Renal cortical epithelial cell (primary cell): ENCODE measurements at places on chromosomes 6 and 20.

DNA sequence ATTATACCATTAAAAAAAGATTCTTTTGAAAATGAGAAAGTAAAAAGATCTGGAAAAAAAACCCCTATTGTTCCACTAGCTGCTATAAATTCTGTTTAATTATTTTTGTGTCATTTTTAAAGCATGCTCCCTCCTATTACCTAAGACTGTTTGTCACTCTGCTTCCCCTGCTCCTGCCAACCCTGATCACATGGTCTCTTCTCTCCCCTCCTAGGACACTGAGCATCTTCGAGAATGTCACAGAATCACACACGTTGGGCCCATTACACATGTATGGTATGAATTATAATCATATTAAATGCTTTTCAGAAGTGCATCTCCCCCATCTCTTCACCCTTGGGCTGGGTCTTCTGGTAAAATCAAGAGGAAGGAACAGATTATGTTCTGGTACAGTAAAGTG is 6.2 kb downstream of the SNAP91 start:
- DNase-seq, result no peak

- no peak for DNase-seq
Observed at GRCh38 chr6:119171864-119172588, 93.6 kb upstream of the FAM184A start.

GRCh38 chr20:38856570-38856969 is 51.1 kb downstream of the PPP1R16B start:
- DNase-seq, result no peak

DNA sequence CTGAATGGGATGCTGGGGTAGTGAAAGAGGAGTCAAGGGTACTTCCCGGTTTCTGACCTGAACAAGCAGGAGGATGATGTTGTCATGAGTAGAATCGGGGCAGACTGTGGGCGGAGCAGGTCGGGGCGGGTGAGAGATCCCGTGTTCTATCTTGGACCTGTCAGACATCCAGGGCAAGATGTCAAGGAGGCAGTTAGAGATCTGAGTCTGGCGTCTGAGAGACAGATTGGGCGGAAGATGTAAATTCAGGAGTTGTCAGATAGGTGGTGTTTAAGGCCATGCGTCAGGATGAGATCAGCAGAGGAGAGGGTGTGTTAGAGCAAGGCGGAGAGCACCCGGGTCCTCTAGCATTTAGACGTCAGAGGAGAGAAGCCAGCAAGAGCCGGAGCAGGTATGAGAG is 115.5 kb downstream of the DLGAP4 start:
- no peak for DNase-seq

GRCh38 chr6:15672291-15672690 is 9.5 kb upstream of the DTNBP1 start:
- no peak for DNase-seq

DNA sequence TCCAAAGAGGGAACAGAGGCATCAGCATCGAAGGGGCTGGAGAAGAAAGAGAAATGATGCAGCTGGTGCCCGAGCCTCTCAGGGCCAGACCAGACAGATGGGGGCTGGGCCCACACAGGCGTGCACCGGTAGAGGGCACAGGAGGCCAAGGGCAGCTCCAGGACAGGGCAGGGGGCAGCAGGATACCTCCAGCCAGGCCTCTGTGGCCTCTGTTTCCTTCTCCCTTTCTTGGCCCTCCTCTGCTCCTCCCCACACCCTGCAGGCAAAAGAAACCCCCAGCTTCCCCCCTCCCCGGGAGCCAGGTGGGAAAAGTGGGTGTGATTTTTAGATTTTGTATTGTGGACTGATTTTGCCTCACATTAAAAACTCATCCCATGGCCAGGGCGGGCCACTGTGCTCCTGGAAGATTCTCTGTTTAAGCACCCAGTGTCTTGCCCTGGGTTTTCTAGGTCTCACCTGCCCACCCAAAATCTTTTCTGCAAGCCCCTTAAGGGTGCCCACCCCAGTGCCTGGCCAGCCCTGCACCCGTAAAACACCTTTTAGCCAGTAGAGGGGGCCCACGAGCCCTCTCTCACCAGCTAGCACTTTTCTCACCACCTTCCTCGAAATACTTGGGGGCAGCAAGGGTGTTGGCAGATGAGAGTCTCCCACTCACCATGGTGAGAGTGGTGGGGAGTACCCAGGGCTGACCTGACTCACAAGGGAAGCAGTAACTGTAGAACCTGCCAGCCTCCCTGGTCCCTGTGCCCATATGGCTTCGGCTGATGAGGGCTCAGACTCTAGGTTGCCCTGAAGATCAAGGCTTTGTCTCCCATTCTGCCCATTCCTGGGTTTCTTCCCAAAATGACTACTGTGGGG is 35.7 kb upstream of the ID1 start:
- no peak for DNase-seq

DNA sequence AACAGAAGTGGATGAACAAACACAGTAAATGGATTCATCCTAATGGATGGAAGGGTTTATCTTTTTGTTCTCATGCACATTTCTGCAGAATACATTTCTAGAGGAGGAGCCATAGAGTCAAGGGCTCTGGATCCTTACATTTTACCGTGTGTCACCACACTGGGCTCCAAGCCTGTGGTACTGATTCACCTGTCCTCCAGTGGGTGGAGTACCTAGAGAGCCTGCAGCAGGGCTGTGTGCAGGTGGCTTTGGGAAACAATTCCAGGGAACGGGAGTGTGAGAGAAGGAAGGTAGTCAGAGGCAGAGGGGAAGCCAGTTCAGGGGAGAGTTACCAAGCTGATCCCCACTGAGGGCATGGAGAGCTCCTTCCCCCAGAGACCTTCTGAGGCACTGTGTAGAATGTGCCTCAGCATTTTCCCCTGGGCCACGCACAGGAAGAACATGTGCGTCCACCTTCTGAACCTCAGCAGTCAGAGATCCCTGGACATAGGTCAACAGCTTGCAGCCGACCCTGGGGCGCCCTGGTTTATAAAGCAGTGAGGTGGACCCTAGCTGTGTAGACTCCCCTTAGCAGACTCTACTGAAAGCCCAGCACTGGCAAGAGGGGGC is 85.3 kb upstream of the SLC22A23 start:
- no peak for DNase-seq

DNA sequence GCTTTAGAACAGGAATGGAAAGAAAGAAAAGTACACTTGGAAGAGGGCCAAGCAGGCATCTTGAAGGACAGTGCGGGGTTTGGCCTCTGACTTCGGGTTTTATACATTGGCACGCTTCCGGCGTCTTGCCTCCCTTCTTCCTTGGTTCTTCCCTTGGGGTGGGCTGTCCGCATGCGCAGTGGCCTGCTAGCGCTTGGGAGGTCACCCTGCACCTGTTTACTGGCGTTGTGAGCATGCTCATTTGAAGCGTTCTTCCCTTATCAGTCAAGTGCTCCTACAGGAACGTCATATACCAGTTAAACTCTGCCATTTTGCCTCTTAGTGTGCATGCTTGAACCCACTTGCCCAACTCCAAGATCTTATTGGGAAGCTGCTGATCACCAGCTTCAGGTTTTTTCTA is 230.0 kb downstream of the TTLL2 start:
- DNase-seq, result no peak

DNA sequence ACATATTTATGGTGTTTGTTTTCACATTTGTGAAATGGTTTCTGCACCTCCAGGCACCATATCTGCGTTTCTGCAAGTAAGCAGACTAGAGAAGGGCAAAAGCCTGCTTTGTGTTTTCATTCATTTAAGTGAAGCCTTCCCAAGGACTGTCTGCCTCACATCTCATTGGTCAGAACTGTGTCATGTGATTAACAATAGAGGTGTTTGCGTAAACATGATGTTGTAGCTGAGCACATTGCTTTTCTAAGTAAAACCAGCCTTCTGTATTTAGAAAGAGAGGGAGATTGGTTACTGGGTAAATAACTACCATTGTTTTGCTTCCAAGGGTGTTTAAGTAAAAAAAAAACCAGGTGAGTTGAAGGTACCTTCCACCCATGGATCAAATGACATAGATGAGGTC is 39.7 kb downstream of the SH3BGRL2 start:
- no peak for DNase-seq

DNA sequence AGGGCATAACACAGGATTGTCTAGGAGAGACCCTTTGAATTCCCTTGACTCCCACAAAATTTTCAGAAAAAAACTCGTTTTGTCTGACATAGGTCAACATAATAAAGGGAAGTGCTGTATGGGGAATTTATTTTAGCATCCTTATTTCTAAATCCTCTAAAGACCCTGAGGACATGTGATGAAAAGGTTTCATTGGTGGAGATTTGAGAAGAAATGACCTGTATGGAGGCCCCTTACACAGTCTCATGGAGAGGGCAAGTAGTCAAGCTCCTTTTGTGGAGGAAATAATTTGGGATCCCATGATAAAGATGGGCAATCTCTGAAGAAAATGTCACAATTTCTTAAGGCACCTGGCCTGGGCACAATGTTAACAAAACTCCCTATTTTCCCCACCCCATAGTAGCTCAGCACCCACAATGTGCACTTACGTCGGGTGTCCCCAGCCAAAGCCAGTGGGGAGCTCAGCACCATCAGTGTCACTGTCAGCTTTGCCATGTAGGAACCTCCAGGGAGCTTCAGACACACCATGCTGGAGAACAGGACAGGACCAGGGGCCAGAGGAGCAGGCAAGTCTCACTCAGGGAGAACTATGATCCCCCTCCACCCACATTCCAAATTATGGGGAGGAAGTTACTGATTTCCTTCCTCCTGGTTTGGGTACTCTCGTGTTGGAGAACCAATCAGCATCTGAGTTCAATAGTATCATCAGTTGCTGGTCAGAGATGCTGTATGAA is at the start of gene HLA-DRB5:
Gene HLA-DRB5 (minus strand): TSS at position 591 of the 734 bp plus-strand sequence. CDS start 63 bp downstream, at position 528.
- DNase-seq, result peak; percentile 18

DNA sequence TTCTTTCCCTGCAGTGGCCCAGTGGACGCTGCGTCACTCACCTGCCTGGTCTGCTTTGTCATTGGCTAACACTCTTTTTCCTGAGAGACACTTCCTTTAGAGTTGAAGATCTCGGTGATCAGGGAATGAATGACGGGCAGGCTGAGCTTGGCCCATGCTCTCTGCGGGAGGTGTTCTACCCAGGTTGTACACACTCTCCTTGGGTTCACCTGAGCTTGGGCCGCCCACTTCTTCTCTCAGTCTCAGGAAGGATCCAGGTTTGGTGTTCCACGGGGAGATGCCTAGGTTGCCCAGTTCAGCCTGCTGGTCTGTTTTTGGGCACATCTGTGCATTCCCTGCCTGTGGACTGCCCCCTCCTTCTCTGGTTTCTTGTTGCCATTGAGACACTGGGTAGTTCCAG is 66.7 kb upstream of the SLC22A1 start:
- no peak for DNase-seq

DNA sequence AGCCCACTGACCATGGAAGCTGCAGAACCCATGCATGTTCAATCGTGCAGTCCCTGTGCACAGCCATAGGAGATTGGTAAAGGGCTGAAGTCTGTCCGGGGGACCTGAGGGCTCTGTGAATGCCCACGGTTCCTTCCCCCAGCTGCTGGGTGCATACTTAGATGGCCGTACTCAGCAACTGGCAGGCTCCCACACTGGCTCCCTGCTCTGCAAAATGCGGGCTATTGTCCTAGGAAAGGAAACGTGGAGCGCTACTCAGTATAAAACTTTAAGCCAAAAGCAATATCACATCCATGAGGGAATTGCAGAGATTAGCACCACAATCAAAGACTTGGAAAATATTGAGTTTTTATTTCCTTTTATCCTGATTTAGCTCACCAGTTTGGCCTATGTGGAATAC is 202.0 kb downstream of the WDR27 start:
- no peak for DNase-seq

DNA sequence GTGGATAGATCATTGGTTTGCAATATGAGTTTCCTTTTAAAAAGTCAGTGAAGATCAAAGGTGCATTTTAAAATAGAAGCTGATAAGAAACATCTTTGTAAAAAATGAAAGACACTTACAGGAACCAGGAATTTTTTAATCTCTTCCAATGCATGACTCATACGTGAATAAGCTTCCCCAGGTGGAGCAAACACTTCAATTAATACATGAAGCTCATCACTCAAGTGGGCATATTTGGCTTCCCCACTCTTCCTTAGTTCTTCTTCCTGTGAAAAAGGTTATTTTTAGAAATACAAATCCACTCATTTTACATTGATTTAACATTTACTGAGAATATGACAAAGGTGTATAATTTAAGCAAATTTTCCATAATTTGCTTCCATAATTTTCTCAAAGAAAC is 308.1 kb downstream of the KHDRBS2 start:
- DNase-seq, result no peak

- DNase-seq, result peak; percentile 28
Observed at GRCh38 chr6:47455533-47456209, 21.9 kb upstream of the CD2AP start.

DNA sequence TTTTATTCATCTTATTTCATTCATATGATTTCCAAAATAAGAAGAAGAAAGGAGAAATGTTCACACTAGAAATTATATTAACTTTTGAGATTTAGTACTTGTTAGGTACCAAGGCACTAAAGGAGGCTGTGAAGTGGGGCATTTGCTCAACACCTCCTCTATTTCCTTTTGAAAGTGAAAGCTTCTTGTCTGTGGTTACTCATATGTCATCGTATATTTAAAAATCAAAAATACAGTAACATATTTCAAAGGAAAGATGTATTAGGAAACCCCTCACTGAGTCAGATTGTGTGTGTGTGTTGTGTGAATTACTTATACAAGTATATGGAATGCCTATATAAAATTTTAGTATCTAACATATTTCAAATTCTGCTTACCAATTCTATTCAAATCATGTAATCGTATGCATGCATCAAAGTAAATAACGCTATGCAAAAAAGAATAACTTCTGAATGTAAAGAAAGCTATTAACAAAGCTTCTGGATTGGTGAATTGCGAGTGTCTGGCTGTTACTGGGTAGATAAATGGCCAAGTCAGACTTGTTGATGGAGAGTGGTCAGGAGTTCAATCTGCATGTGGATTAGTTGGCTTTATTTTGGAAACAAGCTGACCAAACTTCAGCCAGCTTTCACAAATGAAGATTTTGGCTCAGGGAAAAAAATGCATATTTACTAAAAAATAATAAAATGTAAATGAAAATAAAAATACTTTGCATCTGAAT is 70.9 kb downstream of the PACRG start:
- no peak for DNase-seq

- peak; percentile 14 for DNase-seq
Observed at GRCh38 chr6:12516070-12516469, 200.5 kb upstream of the PHACTR1 start.

- DNase-seq, result no peak
Observed at GRCh38 chr6:107443608-107444267, 15.6 kb downstream of the PDSS2 start.

DNA sequence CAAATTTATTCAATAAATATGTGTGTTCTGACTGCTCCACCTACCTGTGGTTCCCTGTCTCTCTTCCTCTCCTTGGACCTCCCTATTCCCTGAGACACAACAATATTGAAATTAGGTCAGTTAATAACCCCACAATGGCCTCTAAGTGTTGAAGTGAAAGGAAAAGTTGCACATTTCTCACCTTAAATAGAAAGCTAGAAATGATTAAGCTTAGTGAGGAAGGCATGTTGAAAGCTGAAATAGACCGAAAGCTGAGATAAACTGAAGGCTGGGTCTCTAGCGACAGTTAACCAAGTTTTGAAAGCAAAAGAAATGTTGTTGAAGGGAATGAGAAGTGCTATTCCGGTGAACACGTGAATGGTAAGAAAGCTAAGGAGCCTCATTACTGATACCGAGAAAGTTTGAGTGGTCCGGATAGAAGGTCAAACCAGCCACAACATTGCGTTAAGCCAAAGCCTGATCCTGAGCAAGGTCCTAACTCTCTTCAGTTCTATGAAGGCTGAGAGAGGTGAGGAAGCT is 34.1 kb downstream of the UST start:
- no peak for DNase-seq

- DNase-seq, result no peak
Observed at GRCh38 chr6:166304106-166304505, 4.1 kb downstream of the PRR18 start.
